T-cell (primary cell): ENCODE measurements at places on chromosomes 7 and 10. TPM values are rescaled to one million over a fixed set of nuclear protein-coding genes. Genes with fewer than 3 reads are reported as not detected.

METTL27 gene
- 0.45 TPM for total RNA-seq

DNA sequence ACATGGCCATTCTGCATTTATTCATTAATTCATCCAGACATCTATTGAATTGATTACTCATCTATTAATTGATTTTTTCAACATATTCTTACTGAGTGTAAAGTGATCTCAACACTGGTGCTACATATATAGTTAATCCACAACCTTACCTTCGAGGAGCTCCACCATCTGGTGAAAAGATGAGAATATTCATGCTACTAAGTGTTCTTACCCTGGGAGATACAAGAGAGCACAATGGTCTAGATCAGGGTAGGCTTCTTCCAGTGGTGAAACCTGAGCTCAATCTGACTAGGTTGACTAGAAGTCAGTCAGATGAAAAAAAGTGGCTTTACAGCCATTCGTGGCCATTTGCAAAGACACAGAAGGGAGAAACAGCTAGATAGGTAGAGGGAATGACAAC is 507.4 kb downstream of the ANKRD7 start:
- no peak for DNase-seq

DNA sequence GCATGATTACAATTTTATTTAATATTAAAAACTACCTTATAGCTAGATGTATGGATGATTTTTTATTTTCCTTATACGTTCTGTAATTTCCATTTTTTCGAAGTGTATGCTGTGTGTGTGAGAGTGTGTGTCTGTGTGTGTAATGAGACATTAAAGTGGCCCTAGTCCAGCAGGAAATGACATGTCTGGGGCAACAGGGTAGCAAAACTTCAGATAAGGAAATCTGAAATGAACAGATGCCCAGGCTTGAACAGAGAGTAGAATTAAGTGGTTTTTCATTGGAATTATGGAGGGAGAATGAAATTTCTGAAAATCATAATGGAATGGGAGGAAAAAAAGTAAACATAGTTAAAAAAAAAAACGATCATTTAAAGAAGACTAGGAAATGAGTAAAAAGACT is 200.6 kb downstream of the NRG3 start:
- no peak for DNase-seq

DNA sequence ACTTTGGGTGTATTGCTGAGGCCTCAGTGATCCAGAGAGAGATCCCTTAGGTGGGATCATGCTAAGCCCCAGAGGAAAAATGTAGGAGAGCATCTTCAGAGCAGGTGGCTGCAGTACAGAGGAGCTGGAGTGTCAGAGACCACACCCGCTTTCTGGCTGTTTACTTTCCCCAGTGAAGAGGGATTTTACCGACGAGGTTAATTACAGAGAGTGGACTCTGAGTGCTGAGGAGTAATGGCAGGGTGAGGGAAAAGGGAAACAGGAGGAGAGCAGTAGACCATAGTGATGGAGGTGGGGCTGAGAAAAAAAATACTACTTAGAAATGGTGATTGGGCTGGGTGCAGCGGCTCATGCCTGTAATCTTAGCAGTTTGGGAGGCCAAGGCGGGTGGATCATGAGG is 43.3 kb upstream of the HBP1 start:
- no peak for DNase-seq

DNA sequence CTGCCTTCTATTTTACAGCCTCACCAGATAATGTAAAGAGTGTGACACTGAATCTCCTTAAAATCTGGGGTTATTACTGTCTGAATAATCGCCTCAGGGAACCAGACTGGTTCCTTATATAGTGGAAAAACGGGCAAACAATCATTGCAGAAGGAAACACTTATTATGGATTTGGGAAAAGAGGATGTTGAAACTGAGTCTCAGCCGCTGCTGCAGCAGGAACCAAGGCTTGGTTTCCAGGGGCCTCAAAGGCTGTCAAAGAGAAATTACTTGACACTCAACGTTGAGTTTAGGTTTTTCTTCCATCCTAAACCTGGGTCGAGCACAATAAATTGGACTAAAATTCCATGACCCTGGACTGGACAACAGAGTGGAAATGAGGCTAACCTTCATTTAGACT is 103.8 kb upstream of the AHR start:
- DNase-seq = no peak

- no peak for DNase-seq
Measured at GRCh38 chr10:43622038-43622437, 15.8 kb downstream of the ZNF485 start.

AKR1C3 gene
- 1.1 TPM for total RNA-seq

GRCh38 chr10:10869592-10869991 is 148.1 kb upstream of the CELF2 start:
- DNase-seq = no peak

- no peak for DNase-seq
Measured at GRCh38 chr10:130553826-130554225, 417.6 kb downstream of the GLRX3 start.

CTTNBP2 gene
- total RNA-seq = 0.16 TPM

HECW1 gene
- total RNA-seq = not detected

SFRP5 gene
- total RNA-seq = 2.2 TPM

GRCh38 chr7:129574487-129574886 is 37.0 kb upstream of the NRF1 start:
- no peak for DNase-seq

DNA sequence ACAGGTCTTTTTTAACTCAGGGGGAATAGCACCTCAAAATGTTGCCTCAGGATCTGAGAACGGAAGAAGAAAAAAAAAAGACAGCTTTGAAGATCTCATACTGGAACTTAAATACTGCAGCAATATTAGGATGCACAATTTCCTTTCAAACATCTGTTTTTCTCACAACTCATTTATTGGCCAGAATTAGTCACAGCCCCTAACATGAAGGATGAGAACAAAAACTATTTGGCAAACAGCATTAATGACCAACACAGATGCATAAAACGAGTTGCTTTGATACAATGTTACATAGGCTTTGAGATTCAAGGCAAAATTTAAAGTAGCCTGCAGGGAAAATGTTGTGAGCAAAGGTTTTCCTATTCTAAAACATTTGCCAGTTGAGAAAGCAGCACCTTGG is 36.5 kb downstream of the JMJD1C start:
- no peak for DNase-seq

UPK3B gene
- total RNA-seq = 6.0 TPM

- DNase-seq = no peak
Measured at GRCh38 chr7:30796105-30796869, 25.1 kb downstream of the MINDY4 start.

DNA sequence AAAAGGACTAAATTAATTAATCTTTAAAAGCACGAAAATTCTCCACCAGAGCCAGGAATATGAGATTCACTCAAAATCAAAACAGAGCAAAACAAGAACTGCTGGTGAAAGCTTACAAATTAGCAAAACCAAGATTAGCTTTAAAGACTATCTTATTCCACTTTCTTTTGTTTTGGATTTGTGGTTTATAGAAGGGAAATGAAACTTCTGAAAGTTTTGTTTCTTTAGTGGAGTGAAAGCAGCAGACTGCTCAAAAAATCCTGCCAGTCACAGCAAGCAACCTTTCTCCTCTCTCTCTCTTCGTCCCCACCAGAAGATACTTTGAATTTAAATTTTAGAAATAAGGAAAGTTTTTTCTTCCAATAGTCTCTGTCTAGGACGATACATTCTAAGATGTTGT is 7.8 kb downstream of the ACTA2 start:
- no peak for DNase-seq

DNA sequence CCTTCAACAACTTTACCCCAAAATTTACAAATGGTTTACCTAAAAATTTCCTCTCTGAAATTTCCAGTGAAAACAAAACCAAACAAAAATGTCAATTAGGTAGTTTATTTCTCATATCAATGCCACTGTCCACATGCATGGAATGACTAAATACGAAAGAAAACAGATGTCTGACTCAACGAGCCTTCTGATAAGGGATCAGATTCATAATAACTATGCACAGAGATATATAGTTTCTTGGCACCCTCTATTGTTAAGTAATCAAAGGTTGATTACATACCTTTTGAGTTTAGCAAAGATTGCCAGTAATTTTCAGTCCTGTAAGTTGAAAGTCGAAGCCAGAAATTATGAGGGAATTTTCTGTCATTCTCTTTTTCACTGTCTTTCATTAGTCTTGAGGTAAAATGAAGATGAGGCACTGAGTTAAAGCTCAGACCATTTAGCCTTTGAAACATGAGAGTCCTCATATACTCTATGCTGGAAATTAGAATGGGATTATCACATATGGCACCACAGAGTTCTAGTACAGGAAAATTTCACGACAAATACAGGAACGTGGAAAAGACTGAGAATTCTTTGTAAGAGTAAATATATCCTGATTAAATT is 519.1 kb upstream of the ANKRD30A start:
- no peak for DNase-seq

DNA sequence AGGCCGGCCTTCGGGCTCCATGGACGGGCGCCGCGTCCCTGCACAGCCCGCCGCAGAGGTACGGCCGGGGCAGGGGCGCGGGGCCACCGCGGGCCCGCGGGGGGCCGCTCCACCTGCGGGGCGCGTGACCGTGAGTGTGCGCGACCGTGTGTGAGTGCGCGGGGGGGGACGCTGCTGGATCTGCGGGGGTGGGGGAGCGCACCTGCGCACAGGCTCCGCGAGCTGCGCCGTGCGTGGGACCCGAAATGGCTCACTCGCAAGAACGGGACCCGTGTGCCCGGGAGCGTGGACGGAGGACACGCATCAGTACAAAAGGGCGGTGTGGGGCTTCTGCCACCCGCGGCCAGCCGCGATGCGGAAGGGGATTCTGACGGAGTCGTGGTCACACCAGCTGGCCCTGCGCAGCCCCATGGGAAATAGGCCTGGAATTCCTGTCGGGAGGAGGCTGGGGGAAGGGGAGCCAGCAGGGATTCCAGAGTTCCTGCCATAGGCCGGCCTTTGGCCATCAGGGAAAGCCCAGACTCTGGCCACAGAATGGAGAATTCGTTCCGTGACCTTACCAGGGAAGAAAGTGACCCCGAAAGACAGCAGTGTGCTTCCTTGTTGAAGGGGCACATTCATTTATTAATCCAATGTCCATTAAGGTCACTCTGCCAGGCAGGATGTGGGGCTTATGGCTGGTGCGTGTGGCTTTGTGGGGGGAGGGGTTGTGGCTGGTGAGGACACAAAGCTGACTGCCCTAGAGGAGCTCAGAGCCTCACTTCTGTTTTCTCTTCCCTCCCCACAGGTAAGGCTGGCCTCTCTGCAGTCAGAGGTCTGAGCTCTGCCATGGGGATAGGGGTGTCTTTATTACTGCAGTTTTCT is 494 bp downstream of the REPIN1 start:
- peak; percentile 80 for DNase-seq

VSTM4 gene
- 0.09 TPM for total RNA-seq

C7orf57 gene
- total RNA-seq = 0.18 TPM

DRGX gene
- total RNA-seq = not detected

LIPJ gene
- not detected for total RNA-seq

GRCh38 chr7:80147543-80148391 is 13.1 kb downstream of the GNAI1 start:
- DNase-seq = no peak

ZNF282 gene
- 14.8 TPM for total RNA-seq

- DNase-seq = no peak
Measured at GRCh38 chr7:50146692-50147091, 53.6 kb upstream of the ZPBP start.

GRCh38 chr7:148799893-148800555 is 84.1 kb downstream of the EZH2 start:
- DNase-seq = no peak

DNA sequence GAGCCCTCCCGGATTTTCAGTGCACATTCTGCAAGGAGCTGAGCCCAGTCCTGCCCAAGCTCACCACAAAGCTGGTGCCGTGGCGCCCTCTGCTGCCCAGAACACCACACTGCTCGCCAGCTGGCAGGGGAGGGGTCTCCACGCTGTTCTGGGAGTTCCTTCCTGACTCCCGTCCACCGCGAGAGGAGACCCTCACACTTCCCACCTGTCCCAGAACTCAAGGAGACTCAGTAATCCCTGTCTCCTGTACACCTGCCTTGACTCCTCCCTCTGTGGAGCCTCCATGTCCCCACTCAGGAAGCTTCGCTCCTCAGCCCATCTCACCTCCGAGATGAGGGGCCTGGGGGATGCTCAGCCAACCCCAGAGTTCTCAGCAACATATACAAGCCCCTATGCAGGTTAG is 11.3 kb downstream of the C10orf105 start:
- DNase-seq = peak; percentile 73

RPEL1 gene
- not detected for total RNA-seq

- no peak for DNase-seq
Measured at GRCh38 chr7:41793556-41793955, 90.7 kb upstream of the INHBA start.

HOXA1 gene
- total RNA-seq = 0.55 TPM

DNA sequence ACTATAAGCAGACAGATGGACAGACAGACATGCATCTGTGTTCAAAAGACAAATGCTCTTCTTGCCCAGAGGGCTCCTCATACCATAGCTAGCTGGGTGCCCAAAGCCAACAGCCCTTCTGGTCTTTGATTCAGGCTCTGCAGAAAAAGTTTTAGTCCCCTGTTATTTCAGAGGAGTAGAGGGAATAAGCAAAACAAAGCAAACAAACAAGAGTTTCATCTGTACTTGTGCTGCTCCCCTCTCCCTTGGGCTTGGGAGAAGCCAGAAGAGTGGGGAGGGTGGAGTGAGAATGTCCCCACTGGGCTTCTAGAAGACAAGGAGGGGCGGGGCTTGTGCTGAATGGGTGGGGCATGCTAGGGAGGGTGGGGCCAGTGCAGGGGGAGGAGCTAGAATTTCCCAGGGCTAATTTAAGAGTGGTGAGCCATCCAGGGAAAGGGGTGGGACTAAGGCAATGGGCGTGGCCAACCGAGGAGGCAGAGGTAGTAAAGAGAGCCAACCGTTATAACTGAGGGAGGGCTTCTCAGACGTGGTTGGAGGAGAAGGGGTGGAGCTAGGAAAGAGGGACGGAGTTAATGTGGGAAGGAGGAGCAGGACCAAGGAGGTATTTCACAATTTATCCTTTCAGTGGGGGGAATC is 101.2 kb upstream of the MGMT start:
- DNase-seq = no peak

DNA sequence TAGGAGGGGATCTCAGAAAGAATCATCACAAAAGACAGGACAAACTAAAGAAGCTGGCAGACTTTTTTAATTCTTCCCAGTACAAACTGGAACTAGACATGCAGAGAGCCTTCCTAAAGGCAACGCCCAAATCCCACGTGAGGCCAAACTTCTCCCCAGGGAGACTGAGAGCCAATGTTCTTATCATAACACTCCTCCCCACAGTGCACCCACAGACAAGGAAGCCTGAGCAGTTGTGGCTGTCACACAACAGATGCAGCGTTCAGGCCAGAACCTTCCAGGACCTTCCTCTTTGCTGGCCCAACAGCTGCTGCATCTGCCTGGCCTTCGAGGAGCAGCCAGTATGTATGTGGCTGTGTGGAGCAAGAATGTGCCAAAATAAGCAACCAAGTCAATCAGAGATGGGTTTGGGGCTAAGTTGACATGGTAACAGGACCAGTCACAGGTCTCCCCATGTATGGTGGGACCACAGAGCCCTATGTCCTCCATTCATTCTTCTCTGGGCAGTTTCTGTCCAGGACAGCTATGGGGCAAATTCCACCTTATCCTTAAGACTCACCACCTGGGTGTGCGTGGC is 34.9 kb downstream of the SRPK2 start:
- no peak for DNase-seq

NXPH1 gene
- not detected for total RNA-seq

SUN1 gene
- 293 TPM for total RNA-seq

GRCh38 chr7:87144173-87144657 is 8.0 kb upstream of the DMTF1 start:
- no peak for DNase-seq

SSC4D gene
- 0.76 TPM for total RNA-seq

SYT15B gene
- total RNA-seq = not detected

GRCh38 chr7:47192978-47193377 is 388.9 kb downstream of the TNS3 start:
- DNase-seq = no peak
